Effector CD8-positive, alpha-beta T cell (primary cell): ENCODE measurements at places on chromosomes 3 and 15.

- no peak for DNase-seq
These were observed 39.4 kb upstream of the CD47 start for GRCh38 chr3:108130236-108130635.

- DNase-seq, result no peak
These were observed 1.7 kb downstream of the TSEN2 start for GRCh38 chr3:12486001-12486400.

DNA sequence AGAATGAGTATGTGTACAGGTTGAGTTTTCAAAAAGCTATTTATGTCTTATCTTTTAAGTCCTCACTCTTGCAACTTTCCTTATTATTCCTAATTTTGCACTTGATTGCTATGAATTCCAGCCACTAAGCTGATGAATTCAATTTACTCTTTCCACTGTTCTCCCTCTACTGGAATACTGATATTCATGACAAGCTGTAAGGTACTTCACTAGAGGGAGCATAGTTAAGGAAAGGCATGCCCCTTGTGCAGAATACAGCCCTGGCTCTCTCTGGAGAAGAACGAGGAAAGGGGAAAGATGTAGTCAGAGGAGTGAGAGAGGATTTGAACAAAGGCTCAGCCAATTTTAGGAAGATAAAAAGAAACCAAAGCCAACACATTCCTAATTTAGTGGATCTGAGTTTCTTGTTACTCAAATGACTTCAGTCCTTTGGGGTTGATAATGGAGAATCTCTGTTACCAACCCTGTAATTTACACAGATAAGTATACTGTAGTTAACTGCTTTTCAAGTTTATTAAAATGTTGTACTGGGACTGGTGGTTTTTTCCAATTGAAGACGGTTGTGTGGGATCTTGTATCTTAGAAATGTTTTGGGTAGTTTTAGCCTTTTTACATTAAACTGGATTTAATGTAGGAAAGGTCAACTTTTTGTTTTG lies 4.0 kb downstream of the SCAANT1 start:
- no peak for DNase-seq

DNA sequence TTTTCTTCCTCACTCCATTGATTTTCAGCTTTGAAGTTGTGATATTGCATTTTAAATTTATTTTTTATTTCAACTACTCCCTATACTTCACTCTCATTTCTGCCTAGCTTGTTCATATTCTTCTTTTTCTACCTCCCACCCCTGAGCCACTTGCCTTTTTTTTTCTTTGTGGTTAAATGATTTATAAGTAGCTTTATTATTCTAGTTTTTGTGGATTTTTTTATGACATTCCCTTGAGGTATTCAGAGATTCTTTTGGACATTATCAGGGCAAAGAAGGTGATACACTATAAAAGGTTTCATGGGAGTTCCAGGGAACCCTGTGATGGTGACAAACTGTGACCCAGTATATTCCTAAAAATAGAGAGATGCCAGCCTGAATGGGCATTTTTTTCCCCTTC lies 3.3 kb downstream of the C15orf61 start:
- no peak for DNase-seq

DNA sequence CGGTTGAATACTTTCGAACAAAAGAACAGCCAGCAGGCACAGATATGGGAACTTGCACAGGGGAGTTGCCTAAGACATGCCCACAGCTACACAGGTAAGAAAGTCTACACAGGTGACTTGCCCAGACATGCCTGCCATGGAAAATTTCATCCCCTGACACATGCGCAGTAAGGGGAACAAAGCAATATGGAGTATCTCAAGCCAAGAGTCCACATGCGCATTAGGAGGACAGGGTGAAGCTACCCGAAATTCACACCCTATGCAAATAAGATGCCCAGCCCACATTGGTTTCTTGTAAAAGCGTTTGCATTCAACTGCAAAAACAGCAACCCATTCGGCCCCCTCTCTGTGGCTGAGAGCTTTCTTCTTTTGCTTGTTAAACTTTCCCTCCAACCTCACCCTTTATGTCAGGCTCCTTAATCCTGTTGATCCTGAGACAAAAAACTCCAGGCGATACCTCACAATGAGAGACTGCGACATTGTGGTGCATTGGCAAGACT lies 49.3 kb upstream of the TRPM1 start:
- no peak for DNase-seq

GRCh38 chr3:50241713-50242380 lies 5.8 kb downstream of the GNAI2 start:
- no peak for DNase-seq

- DNase-seq, result no peak
These were observed 121.1 kb downstream of the MEX3B start for GRCh38 chr15:81924729-81925128.

- DNase-seq, result no peak
These were observed 293.1 kb downstream of the SV2B start for GRCh38 chr15:91393186-91393585.
